ENCODE measurements at places on chromosomes 3 and 15. TPM values are rescaled to one million over a fixed set of nuclear protein-coding genes. Genes with fewer than 3 reads are reported as not detected.

The STAC gene
- not detected for total RNA-seq

The MST1 gene
- 19.1 TPM for total RNA-seq

DNA sequence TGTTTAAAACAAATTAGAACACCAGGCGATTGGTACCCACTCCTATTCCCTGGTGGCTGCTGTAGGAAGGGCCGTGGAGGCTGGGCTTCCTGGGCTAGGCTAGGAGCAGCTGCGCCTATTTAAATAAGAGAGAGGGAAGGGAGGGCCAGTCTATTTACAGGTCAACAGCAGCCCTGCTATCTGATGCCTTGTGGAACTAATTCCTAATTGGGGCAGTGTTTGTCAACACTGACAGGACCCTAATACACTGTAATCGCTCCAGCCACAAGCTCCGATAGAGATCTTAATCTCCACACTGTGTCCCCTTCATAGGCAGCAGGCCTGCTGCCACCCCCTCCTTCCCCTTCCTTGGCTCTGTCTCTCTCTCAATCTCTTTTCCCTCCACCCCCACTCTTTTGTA is 116.9 kb upstream of the SOX14 start:
- DNase-seq: no peak

- DNase-seq: no peak
Measured at GRCh38 chr3:188761439-188761838, 410.3 kb upstream of the TPRG1 start.

DNA sequence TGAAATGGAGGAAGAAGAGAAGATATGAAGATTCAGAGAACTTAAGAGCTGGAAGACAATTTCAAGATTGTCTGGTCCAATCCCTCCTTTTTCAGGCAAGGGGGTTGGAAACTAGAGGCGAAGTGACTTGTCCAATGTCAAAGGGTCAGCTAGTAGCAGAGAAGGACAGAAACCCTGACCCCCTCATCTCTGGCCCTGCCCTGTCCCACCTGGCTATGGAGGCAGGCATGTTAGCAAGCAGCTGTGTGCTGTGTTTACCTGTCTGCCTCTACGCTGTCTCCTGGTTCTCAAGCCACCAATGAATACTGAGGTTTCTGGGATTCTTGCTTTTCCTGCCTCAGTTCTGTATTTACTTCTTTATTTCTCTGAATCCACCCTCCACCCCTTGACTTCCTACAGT is 342 bp downstream of the TGM5 start:
- no peak for DNase-seq

DNA sequence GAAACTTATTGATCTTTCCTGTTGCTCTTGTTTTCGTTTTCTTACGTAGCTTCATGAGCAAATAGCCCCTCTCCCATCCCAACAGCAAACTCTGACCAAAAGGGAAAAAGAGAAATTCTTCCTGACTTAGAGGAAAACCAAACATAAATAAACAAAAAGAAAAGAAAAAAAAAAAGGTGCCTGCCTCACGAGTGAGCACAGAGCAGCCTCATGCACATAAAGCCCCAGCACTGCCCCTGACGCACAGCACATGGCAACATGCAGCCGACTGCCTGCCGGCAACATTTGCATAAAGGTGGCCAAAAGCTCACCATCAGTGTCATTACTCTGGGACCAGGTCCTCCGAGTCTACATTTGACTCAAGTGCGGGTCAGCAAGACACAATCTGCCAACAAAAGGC is 6.4 kb downstream of the POC1A start:
- DNase-seq: no peak

Measured in natural killer cell (primary cell).